Posterior cingulate gyrus (tissue), 11 donors: ENCODE measurements at places on chromosomes 1 and 21.

- DNase-seq, result no peak
Observed at GRCh38 chr1:119682141-119682540, 29.6 kb upstream of the PHGDH start.

DNA sequence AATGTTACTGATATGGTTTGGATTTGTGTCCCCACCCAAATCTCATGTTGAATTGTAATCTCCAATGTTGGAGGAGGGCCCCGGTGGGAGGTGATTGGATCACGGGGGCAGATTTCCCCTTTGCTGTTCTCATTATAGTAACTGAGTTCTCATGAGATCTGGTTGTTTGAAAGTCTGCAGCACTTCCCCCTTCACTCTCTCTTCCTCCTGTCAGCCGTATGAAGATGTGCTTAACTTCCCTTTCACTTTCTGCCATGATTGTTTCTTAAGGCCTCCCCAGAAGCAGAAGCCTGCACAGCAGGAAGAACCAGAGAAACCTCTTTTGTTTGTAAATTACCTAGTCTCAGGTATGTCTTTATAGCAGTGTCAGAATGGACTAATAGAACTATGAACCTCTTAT is 28.4 kb downstream of the TRIM33 start:
- no peak for DNase-seq

DNA sequence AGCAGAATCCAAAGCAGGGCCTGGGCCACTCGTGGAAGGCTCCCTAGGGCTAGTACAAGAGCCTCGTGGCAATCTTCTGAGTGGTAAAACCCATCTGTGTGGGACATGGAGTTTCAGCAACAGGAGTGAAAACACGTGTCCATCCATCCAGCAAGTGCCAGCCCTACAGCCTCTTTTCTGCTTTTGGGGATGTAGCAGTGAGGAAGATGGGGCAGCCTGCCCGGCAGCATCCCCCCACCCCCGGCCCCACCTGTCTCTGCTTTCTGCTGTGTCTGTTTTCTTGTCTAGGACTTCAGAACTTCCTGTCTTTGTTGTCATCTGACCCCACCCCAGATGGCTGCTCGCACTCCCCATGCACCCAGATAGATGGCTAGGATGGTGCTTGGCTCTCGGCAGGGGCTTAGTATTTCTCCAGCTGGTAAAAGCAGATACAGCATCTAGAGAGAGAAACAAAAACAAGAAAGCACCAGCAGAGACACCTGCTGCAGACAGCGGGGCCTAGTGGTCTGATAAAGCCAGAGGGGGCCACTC is 1.5 kb downstream of the CPTP start:
- DNase-seq, result no peak

- DNase-seq, result no peak
Observed at GRCh38 chr1:150161747-150162581, 12.2 kb downstream of the PLEKHO1 start.

DNA sequence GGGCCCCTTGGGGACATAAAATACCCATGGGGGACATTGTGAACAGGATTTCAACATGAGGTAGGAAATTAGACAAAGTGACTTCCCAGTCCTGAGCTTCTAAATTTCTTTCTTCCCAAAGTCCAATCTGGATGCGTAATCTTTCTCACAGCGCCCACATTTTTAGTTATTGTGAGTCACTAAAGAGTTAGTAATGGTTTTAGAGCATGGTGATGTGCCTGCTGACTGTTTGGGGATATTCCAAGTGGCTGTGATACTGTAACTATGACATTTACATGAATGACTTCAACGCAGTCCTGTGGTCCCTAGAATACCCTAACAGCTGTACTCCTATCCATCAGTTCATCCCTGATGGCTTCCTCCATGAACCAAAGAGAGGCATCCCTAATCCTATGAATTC is 224.0 kb upstream of the COA6 start:
- DNase-seq, result no peak
